ENCODE measurements at places on chromosomes 5 and 9. TPM values are rescaled to one million over a fixed set of nuclear protein-coding genes. Genes with fewer than 3 reads are reported as not detected.

ST8SIA4 gene
- total RNA-seq, result 31.7 TPM

- H3K27me3 ChIP-seq, result no peaks in the 10 kb centered on the region
- DNase-seq, result no peak
- H3K4me3 ChIP-seq, result no peak overlapping the region
- no peak overlapping the region for H3K27ac ChIP-seq
- no peaks in the 10 kb centered on the region for H3K4me1 ChIP-seq
- H3K36me3 ChIP-seq, result no peaks in the 10 kb centered on the region
Measured at GRCh38 chr5:167295681-167296005, 995.8 kb upstream of the WWC1 start.

OTP gene
- not detected for total RNA-seq

- no peaks in the 10 kb centered on the region for H3K4me1 ChIP-seq
- no peak for DNase-seq
- H3K27me3 ChIP-seq, result no peaks in the 10 kb centered on the region
- H3K27ac ChIP-seq, result no peak overlapping the region
- H3K4me3 ChIP-seq, result no peak overlapping the region
Measured at GRCh38 chr5:131682826-131683225, 47.8 kb upstream of the RAPGEF6 start.

DNA sequence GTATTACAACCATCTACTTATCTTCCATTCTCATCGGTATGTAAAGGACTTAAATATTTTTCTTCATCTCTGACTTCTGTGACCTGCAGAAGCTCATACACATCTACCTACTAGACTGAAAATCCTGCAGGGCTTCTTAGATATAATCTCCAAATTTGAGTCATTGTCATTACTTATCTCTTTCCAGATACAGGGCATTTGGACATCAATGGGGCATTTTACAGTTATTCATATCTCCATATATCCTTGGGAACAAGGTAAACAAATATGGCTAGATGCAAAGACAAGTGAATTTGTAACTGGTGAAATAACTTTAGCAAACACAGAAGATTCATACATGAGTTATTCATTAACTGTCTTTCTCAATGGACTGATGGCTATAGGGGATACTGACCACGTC lies 37.7 kb upstream of the IL7R start:
- H3K4me3 ChIP-seq, result peak overlapping the region; percentile 11
- no peaks in the 10 kb centered on the region for H3K27me3 ChIP-seq
- peak overlapping the region; percentile 73 for H3K27ac ChIP-seq
- peaks cover 63% of the 10 kb centered on the region for H3K4me1 ChIP-seq
- DNase-seq, result no peak

PRRT1B gene
- total RNA-seq, result not detected

DNA sequence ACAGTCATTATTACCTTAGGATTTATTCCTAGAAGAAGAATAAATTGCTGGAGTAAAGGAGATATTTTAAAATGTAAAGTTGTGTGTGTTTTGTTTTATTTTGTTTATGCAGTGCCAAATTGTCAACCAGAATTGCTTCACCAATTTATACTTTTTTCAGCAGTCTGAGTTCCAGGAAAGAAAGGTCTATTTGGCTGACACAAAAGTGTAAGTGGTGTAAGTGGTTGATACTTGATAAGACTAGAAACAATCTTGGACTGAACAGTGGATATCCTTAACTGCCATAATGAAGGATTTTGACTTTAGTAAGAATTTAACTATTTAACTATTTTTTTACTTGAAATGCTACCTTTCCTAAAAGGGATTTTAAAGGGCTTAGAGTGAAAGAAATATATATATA lies 37.7 kb downstream of the TYRP1 start:
- no peaks in the 10 kb centered on the region for H3K4me1 ChIP-seq
- no peak for DNase-seq
- H3K36me3 ChIP-seq, result no peaks in the 10 kb centered on the region
- no peaks in the 10 kb centered on the region for H3K27me3 ChIP-seq

DNA sequence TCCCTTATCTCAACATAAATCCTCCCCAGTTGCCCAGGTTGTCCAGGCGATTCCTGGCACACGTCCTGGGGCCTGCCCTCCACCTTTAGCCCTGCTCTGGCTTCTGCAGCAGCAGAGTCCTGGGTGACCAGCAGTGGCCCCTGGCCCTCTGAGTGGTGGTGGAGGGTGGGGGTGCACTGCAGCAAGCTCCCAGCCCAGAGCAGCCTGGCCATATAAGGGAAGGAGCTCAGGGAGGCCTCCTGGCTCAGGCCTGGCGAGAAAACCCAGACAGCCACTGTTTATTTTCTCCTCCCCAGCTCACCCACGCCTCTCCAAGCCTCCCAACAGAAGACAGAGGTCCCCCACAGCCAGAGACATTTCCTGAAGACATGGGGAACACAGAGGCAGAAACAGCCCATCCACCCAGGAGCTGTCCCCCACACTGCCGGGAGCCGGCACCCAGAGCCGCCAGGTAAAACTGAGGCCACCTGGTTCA lies 44.7 kb upstream of the IL17B start:
- no peaks in the 10 kb centered on the region for H3K36me3 ChIP-seq
- H3K4me3 ChIP-seq, result no peak overlapping the region
- peaks cover 15% of the 10 kb centered on the region for H3K4me1 ChIP-seq
- no peak overlapping the region for H3K27ac ChIP-seq
- no peaks in the 10 kb centered on the region for H3K27me3 ChIP-seq
- no peak for DNase-seq
